ENCODE measurements at places on chromosomes 12 and 14.

GRCh38 chr14:105903971-105904370, 377.6 kb downstream of the TMEM121 start:
- H3K4me3 ChIP-seq: no peak overlapping the region
- H3K36me3 ChIP-seq: no peaks in the 10 kb centered on the region
- no peak for DNase-seq
- no peaks in the 10 kb centered on the region for H3K27me3 ChIP-seq

DNA sequence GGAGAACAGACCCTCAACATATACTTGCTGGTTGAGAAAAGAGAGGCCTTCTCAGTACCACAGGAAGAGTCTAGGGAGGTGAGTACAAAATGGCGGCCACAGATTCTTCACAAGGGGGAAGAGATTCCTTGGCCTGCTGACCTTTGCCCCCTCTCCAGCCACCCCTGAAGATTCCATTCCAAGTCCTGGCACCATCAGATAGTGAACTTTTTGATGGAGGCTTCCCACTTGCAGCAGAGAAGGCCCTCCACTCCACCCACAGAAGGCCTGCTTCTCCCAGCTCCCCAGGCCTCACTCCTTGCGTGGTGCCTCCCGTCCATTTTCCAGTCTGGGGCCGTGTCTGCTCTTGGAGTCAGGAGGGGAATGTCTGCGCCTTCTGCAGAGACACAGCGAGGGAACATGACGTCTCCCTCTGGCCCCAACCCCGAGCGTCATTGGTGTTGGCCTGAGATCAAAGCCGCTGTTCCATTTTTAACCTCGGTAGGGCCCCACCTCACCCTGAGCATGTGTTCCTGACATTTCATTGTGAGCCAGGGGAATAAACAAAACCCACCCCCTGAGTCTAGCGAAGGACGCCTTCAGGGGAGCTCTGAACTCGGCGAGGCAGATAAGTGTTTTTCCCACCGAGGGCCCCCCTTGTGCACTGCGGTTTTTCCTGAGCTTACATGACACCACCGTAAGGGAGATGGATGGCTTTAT, 268.7 kb upstream of the TBX3 start:
- H3K27ac ChIP-seq: peak overlapping the region; percentile 90
- peaks cover 19% of the 10 kb centered on the region for H3K4me1 ChIP-seq
- H3K4me3 ChIP-seq: no peak overlapping the region
- no peaks in the 10 kb centered on the region for H3K27me3 ChIP-seq
- no peaks in the 10 kb centered on the region for H3K36me3 ChIP-seq

- DNase-seq: no peak
- H3K27me3 ChIP-seq: no peaks in the 10 kb centered on the region
Observed at GRCh38 chr12:1935700-1936378, 17.4 kb upstream of the CACNA2D4 start.

GRCh38 chr12:116060764-116061163, 216.7 kb downstream of the MED13L start:
- H3K36me3 ChIP-seq: no peaks in the 10 kb centered on the region
- H3K27me3 ChIP-seq: no peaks in the 10 kb centered on the region
- H3K4me3 ChIP-seq: no peak overlapping the region
- H3K27ac ChIP-seq: no peak overlapping the region

DNA sequence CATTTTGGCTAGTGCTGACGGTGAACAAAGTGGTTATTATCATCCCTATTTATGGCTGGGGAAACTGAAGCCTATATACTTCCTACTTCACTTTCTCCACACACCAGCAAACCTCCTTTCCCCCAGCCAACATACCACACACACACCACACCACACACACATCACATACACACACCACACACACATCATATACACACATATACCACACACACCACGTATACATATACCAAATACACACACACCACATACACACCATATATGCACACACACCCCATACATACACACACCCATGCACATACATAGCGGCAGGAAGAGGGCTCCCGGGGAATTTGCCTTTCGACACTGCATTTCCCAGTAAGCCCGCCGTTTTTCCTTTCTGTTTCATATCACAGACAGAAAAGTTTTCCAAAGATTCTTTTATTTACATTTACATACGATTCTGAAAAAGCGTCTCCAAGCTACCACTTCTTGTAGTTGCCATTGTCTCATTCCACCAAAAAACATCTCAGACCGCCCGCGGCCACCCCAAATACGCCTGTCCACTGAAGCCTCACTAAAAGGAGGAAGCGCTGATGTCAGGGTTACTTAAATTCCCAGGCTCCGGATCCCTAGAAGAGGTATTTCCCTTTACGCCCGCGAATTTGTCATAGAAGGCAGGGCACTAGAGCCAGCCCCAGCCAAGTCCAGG, 823 bp upstream of the RAB5B start:
- H3K27me3 ChIP-seq: no peaks in the 10 kb centered on the region
- peak overlapping the region; percentile 89 for H3K27ac ChIP-seq
- H3K36me3 ChIP-seq: no peaks in the 10 kb centered on the region

DNA sequence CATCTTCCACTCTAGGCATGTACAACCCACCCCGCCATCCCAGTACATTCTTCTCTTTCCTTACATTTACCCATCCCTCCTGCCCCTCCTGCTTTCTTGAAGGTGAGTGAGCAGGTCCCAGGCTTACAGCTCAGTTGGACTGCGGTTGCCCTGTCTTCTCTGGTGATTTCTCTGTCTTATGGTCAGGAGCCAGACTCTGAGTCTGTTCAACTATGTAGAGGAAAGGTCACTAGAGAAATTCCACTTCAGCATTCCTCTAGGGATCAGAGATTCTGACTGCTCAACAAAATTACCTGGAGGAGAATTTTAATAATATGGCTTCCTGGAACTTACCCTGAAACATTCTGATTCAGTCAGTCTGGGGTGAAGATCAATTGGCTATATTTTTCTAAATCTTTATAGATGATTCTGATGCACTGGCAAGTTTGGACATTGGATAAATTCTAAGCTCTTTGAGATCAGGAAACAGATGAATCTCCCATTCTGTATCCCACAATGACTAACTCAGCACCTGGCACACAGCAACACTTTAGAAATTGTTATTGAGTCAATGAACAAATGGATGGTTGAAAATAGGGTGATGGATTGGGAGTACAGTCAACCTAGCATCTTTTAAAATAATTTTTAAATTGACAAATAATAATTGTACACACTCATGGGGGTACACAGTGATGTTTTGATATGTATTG, 128.6 kb upstream of the HIF1A start:
- no peak overlapping the region for H3K4me3 ChIP-seq
- peak overlapping the region; percentile 96 for H3K27ac ChIP-seq
- no peaks in the 10 kb centered on the region for H3K27me3 ChIP-seq
- H3K4me1 ChIP-seq: peaks cover 61% of the 10 kb centered on the region
- peak; percentile 49 for DNase-seq
- no peaks in the 10 kb centered on the region for H3K36me3 ChIP-seq

DNA sequence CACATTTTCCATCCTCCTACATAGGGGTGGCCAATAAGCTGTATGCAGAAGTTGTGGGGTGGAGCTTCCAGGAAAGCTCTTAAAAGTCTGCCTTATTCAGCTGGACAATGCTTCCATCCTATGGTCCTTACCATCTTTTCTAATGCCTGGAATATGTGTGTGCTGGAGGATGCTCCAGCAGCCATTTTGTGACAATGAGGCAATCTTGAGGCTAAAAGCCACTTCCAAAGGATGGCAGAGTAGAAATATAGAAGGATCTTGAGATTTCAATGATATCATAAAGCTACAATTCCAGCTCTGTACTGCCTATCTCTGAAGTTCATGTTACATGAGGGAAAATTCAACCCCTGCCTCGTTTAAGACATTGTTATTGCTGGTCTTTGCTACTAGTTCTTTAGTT, 95.7 kb downstream of the APAF1 start:
- peaks cover 2% of the 10 kb centered on the region for H3K27me3 ChIP-seq
- no peak for DNase-seq
- H3K36me3 ChIP-seq: no peaks in the 10 kb centered on the region
- H3K27ac ChIP-seq: no peak overlapping the region

GRCh38 chr12:59066445-59066844, 146.1 kb upstream of the LRIG3 start:
- DNase-seq: no peak

DNA sequence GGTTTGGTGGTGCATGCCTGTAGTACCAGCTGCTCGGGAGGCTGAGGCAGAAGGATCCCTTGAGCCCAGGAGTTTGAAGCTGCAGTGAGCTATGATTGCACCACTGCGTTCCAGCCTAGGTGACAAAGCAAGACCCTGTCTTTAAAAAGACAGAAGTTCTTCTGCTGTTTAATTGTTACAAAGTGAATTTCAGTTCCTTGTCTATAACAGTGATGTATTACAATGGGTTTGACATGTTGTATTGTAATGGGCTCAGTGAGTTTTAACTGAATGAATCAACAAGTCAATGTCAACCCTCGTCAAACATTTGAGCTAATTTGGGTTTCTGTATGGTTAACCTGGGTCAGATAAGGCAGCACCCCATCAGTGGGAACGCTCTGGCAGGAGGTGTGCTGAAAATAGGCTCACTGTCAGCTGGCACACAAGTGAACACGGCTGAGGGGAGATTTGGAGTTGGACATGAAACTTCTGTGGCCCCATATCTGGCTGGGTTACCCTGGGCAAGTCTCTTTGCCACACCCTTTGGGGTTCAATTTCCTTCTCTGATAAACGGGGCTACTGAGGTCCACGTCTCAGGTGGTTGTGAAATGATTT, 14.0 kb upstream of the TRPV4 start:
- H3K4me3 ChIP-seq: no peak overlapping the region
- no peak for DNase-seq
- H3K27me3 ChIP-seq: no peaks in the 10 kb centered on the region
- no peaks in the 10 kb centered on the region for H3K4me1 ChIP-seq
- no peaks in the 10 kb centered on the region for H3K36me3 ChIP-seq
- H3K27ac ChIP-seq: no peak overlapping the region

- H3K4me1 ChIP-seq: no peaks in the 10 kb centered on the region
- no peaks in the 10 kb centered on the region for H3K27me3 ChIP-seq
- no peak overlapping the region for H3K4me3 ChIP-seq
- no peak for DNase-seq
Observed at GRCh38 chr14:74667758-74668157, 45.1 kb downstream of the AREL1 start.

- no peaks in the 10 kb centered on the region for H3K36me3 ChIP-seq
- H3K4me1 ChIP-seq: no peaks in the 10 kb centered on the region
- H3K27me3 ChIP-seq: no peaks in the 10 kb centered on the region
- no peak for DNase-seq
- no peak overlapping the region for H3K27ac ChIP-seq
Observed at GRCh38 chr12:80952443-80952842, 14.7 kb upstream of the LIN7A start.

DNA sequence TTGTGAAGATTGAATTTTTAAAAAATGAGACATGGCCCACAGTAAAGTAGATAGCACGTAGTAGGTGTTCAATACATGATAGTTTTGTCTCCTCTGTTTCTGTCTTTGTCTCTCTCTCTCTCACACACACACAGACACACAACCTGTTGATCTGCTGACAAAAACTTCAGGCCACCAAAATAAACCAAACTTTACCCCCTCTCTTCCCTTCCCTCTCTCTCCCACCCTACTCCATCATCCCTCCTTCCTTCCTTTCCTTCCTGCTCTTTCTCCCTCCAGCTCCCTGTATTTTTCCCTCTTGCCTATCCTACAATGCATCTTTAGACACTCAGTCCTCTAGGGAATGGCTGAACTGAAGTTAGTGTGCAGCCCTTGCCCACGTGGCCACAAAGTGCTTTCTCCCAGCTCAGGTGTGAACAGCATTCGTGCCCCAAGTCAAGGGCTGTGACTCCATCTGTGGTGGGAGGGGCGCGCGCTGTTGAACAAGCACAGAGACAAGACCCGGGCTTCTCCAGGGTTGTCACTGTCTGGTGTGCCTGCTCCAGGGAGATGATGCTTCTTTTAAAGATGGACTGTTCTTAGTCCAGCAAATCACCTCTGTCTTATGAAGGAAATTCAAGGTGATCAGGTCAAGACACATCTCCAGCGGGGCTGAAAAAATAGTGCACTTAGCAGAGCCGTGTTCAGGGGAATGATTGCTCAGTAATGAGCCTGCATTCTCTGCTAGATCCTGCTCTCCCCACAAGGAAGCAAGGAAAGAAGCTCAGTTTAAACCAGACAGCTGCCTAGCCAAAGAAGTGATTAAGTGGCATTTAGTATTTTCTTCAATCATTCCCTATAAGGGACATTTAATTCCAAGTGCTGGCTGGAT, 75.3 kb downstream of the WSCD2 start:
- H3K27me3 ChIP-seq: peaks cover 3% of the 10 kb centered on the region
- H3K27ac ChIP-seq: no peak overlapping the region
- no peak overlapping the region for H3K4me3 ChIP-seq
- no peaks in the 10 kb centered on the region for H3K4me1 ChIP-seq

DNA sequence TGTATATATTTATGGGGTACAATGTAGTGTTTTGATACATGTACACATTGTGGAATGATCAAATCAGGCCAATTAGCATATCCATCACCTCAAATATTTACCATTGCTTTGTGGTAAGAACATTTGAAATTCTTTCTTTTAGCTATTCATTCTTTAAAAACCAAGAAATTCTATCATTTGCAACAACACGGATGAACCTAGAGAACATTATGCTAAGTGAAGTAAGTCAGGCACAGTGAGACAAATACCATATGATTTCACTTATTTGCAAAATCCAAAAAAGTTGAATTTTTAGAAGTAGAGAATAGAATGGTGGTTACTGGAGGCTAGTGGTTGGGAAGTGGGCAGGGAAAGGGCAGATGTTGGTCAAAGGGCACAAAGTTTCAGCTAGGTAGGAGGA, 129.3 kb upstream of the PTPRQ start:
- no peaks in the 10 kb centered on the region for H3K27me3 ChIP-seq
- no peak overlapping the region for H3K4me3 ChIP-seq
- no peak overlapping the region for H3K27ac ChIP-seq
- DNase-seq: no peak
- no peaks in the 10 kb centered on the region for H3K36me3 ChIP-seq

GRCh38 chr14:75494896-75495295, 27.4 kb upstream of the BATF start:
- DNase-seq: no peak
- H3K36me3 ChIP-seq: no peaks in the 10 kb centered on the region
- no peaks in the 10 kb centered on the region for H3K4me1 ChIP-seq
- no peaks in the 10 kb centered on the region for H3K27me3 ChIP-seq

DNA sequence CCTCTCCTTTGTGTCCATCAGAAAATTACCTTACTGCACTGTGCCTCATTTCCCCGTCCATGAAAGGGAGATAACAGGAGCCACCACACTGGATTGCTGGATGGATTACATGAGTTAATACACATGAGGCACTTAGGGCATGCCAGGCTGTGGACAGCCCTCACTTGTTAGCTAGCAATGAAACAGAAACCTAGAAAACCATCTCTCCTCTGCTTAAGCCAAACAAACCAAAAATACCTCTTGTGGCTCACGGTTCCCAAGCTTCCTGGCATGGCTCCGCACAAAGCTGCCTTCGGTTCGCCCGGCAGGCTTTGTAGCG, 660 bp upstream of the HCFC2 start:
- no peak for DNase-seq
- H3K27ac ChIP-seq: peak overlapping the region; percentile 89
- H3K36me3 ChIP-seq: no peaks in the 10 kb centered on the region
- H3K27me3 ChIP-seq: peaks cover 7% of the 10 kb centered on the region

- peaks cover 3% of the 10 kb centered on the region for H3K4me1 ChIP-seq
- DNase-seq: no peak
- H3K27ac ChIP-seq: no peak overlapping the region
- no peaks in the 10 kb centered on the region for H3K36me3 ChIP-seq
- no peak overlapping the region for H3K4me3 ChIP-seq
Observed at GRCh38 chr12:96447256-96447655, 42.1 kb upstream of the CFAP54 start.
